CD4-positive, alpha-beta T cell treated with Interleukin-17A for 1 hour (primary cell): ENCODE measurements at places on chromosomes 11 and 22.
A peak's percentile ranks its signal among the peaks of the same experiment; 100 is the strongest.

DNA sequence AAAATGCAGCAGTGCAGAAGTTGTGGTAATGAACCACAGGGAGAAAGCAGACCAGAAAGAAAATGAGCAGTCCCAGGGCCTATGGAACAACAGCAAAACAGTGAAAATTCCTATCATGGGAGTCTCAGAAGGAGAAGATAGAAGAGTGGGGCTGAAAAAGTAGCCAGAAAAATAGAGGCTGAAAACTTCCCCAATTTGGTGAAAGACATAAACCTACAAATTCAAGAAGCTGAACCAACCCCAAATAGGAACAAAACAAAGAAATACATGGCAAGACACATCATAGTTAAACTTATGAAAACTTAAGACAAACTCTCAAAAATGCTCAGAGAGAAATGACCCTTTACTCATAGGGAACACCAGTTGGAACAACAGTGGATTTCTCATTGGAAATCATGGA is 11.4 kb downstream of the FGF19 start:
- DNase-seq, result no peak

- DNase-seq, result no peak
Measured at GRCh38 chr11:77031599-77031998, 2.6 kb upstream of the B3GNT6 start.

DNA sequence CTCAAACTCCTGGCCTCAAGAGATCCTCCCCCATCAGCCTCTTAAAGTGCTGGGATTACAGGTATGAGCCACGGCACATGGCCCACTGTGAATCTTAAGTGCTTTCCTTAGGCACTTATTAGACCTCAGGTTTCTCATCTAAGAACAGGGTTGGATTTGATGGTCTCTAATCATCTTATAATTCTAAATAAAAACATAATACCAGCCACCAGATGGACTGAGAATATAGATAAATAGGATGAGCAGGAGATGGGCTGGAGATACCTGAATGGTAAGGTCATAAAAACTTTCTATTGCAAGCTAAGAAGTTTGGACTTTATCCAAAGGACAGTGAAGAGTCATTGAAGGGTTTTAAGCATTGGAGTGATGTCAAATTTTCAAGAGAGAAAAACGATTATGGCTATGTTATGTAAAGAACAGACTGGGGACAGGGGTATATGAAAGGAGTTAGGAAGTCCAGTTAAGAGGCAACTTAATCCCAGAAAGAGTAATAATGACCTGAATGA is 85.2 kb downstream of the RELT start:
- no peak for DNase-seq

GRCh38 chr11:64144587-64145472 is 21.1 kb downstream of the MACROD1 start:
- DNase-seq, result no peak

DNA sequence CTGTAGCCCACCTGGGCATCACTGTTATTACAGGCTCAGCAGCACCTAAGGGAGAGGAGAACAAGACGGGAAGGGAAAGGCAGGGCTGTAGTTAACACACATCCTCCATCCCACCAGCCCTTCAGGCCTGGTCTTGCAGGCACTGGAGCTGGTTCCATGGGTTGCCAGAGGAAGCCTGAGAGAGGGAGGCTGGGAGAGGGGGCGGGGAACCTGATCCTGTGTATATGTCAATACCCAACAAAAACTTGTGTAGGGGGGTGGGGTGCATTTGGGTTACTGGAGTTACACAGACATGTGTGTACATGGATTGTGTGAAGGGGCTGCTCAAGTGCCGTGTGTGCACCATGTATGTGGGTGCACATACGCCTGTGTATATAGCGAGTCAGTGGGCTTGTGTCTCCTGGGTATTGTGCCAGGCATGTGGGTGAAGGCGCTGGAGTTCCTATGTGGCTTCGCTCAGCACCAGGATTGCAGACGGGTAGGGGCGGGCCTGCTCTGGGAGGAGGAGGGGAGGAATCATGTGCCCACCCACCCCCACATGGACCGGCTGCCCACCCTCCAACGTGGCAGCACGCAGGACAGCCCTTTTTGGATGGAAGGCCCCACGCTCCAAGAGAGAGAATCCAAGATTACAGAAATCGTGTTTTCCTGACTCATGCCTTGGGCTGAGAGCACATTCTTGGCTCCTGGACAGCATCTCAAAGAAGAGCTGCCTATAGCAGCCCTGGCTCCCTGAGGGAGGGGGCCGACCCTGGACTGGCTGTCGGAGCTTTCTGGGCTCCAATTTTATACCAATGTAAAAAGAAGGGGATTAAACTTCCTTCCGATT is 4.2 kb upstream of the SERPINH1 start:
- DNase-seq, result no peak

DNA sequence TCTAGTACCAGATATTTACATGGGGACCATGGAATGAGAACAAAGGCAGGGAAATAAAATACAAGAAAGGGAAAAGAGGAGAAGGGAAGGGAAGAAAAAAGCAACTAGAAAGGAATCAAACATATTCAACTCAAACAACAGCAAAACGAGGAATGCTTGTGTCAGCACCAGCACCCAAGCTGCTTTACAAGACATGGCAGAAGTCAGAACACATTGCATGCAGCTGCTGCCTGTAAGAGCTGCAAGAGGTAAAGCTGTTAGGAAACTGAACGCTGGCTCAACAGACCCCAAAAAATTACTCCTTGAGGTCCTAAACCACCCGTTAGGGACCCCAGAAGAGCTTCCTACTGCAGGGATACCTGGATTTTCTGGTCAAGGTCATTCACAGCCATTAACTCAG is 296.9 kb downstream of the OPCML start:
- no peak for DNase-seq

DNA sequence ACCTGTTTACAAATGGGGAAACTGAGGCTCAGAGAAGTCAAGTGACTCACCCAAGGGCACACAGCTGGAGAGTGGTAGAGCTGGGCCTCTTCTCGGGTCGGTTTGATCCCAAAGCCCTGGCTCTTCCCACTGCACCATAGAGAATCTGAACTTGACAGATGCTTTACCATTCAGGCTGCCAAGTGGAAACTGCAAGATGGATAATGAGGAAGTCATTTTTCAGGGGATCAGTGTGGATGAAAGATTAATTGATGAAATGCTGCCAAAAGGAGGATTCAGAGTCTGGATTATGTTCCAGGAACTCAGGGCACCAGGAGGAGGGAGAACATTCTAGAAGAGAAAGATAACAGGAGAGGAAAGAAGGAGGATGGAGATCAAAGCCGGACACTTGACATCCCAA is 185.9 kb upstream of the ZBED5 start:
- DNase-seq, result no peak

DNA sequence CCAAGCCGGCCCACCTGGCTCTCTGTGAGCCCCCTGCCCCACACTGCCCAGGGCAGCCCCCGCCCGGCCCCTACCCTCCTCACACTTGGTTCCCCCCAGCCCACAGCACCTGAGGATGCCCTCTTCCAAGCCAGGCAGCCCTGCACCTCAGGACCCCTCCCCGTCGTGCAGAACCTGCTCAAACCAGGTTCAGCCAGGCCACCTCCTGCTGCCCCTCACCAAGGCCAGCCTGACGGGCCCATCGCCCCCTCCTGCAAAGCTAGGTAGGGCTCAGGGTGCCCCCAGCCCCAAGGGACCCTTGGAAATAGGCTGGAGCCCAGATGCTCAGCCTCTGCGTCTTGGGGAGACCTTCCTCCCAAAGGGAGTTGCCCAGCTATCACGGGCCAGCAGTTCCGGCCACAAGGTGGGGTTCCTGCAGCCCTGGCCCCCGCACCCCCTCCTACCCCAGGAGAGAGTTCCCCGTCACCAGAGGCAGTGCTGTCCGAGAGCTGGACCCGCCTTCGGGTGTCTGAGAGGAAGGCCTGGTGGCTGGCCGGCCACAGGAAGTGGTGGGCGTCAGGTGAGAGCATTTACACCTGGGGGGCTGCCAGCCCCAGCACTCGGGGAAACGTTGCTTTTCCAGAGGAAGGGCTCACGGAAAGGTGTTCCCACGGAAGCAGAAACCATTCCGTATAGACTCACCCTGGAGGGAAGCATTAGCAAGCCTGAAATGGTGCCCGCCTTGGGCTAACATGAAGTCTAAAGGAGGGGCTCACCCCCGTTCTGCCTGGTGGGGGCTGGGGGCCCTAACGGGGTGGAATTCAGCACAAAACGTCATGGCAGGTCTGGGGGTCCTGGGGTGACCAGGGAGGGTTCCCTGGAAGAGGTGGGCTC is 3.2 kb upstream of the SYT8 start:
- no peak for DNase-seq

DNA sequence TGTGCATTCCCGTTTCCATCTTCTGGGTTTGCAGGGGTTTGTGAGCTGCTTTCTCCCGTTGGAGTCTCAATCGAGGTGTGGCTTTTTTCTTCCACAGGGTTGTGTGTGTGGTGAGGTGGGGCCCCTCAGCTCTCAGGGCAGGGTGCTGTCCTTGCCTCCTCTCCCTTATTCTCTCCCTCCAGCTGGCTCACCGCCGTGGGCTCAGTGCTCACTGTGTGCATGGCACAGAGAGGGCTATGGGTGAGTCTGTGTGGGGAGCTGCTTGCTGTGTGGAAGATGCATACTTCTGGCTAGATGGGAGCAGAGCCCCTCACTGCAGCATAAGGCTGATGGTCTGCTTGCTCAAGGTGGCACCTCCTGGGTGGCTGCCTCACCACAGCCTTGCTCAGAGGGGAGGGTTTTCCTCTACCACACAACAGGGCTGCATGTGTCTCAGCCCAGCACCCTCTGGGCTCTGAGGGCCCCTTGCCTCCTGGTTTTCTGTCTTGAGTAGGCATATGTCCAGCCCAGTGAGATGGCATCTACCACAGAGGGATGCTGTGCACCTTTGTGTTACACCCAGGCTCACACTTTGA is 203.1 kb upstream of the B3GAT1 start:
- no peak for DNase-seq

- no peak for DNase-seq
Measured at GRCh38 chr11:75964071-75964470, 149.1 kb downstream of the UVRAG start.

DNA sequence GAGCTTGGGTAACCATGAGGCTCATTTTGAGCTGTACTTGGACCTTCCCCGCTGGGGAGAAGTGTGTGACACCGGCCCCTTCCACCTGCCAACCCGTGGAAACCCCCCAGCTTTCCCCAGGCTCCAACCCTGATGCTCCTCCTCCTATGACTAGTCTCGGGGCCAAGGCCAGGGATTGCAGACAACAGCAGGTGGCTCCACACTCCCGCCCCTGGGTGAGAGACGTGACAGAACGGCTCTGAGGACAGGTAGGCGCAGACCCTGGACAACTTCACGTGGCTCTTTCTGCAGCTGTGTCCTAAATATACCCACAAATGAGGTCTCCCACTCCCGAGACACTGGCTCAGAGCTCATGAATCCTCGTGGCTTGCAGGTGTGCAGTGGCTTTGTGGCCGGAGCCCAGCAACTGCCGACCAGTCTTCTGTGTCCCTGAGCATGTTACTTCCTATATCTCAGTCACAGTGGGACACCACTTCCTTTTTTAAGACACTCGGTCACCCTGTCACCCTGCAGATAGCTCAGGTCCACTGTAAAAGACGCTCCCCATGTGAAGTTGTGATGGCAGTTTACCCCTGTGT is 55.2 kb downstream of the NECTIN1 start:
- DNase-seq, result peak; percentile 18

- DNase-seq, result no peak
Measured at GRCh38 chr22:39593066-39593930, 22.7 kb downstream of the CACNA1I start.

DNA sequence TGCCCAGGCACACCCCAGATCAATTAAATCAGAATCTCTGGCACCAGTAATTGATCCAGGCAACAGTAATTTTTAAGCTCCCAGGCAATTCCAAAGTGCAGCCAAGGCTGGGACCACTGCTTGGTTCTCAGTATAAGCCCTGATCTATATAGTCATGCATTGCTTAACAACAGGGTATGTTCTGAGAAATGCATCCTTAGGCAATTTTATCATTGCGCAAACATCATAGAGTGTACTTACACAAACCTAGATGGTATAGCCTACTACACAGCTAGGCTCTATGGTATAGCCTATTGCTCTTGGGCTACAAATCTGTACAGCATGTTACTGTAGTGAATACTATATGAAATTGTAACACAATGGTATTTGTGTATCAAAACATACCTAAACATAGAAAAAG is 651 bp upstream of the C11orf42 start:
- DNase-seq, result no peak

DNA sequence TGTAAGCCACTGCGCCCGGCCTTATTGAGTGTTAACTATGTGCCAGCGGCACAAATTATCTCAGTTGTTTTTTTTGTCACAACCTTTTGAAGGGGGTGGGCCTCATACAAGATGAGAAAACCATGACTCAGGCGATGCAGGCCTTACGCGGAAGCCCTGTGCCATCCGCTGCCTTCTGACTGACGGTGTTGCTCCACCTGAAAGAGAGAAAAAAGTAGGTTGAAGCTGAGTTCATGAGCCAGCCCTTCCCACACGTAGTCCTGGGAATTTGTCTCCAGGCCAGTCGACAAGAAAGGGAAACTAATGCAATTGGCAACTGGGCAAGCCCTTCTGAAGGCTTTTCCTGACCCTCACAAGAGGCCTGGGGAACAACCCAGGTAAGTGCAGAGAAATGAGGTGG is 96.9 kb upstream of the CRYBB3 start:
- no peak for DNase-seq

DNA sequence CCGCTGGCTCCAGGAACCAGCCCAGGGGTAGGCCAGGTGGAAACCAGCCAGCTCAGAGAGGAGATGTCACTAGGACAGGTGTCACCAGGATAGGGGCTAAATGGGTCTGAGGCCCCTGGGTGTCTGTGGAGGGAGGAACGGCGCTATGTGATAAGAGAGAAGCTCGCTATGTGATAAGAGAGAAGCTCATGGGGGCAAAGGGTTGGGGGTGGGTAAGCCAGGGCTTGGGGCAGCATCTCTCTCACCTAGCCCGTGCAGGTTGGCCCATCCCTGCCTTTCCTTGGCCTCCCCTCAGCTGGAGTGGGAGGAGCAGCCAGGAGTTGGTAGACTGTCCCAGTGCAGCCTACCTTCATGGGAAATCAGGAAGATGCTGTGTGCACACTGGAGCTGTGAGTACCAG is 26.5 kb upstream of the SUSD2 start:
- no peak for DNase-seq

- no peak for DNase-seq
Measured at GRCh38 chr22:21688706-21689381, 23.0 kb downstream of the PPIL2 start.

- DNase-seq, result no peak
Measured at GRCh38 chr22:44738347-44738715, 14.0 kb upstream of the ARHGAP8 start.

- no peak for DNase-seq
Measured at GRCh38 chr22:32695451-32695891, 106.0 kb upstream of the TIMP3 start.

DNA sequence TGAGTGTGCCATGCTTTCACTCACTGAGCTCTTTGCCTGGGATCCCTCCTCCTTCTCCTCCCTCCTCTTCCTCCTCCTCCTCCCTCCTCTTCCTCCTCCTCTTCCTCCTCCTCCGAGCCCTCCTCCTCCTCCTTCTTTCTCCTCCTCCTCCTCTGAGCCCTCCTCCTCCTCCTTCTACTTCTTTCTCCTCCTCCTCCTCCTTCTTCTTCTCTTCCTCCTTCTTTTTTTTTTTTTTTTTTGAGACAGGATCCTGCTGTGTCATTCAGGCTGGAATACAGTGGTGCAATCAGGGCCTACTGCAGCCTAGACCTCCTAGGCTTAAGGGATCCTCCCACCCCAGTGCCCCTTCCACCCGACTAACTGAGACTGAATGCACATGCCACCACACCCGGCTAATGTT is 62.3 kb downstream of the DEUP1 start:
- no peak for DNase-seq

- no peak for DNase-seq
Measured at GRCh38 chr11:69484427-69485259, 3.2 kb downstream of the LINC01488 start.
